ENCODE measurements at places on chromosomes 3 and 15.

GRCh38 chr15:83928392-83928734, 274.4 kb downstream of the ADAMTSL3 start:
- DNase-seq, result no peak

DNA sequence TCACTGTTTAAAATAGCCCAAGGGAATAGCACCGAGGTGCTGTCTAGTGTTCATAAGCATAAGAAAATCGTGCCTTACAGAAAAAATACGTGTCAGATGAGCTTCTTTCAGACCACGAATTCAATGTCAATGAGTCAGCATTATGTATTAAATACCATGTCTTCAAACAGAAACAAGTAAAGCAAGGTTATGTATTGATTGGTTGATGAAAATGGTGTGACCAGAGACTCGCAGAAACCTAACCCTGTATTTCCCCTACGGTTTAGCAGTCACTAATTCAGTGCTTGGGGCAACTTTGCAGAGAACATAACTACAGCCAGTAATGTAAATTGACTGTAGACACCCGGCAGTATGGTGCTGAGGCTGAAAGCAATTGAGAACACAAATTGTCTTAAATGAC, 307.7 kb downstream of the IL5RA start:
- DNase-seq, result no peak

GRCh38 chr3:17074559-17074958, 189.8 kb downstream of the PLCL2 start:
- DNase-seq, result no peak

GRCh38 chr3:4063916-4064574, 239.1 kb upstream of the SETMAR start:
- no peak for DNase-seq

- no peak for DNase-seq
Measured at GRCh38 chr15:65811835-65812234, 19.7 kb upstream of the DENND4A start.

DNA sequence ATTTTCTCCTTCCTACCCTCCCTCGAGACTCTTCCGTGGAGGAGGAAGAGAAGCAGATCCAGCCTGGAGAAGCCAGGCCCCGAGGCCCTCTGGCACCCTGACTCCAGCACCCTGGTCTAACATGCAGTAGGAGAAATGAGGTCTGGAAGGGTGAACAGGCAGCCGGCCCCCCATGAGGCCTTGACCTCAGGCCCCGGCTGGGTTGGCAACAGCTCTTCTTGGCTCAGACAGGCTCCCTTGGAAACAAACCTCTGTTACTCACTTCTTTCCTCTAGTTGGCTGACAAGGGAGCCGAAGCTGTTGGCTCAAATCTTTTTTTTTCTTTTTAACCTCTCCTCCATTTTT, 73.4 kb downstream of the CPN2 start:
- no peak for DNase-seq

DNA sequence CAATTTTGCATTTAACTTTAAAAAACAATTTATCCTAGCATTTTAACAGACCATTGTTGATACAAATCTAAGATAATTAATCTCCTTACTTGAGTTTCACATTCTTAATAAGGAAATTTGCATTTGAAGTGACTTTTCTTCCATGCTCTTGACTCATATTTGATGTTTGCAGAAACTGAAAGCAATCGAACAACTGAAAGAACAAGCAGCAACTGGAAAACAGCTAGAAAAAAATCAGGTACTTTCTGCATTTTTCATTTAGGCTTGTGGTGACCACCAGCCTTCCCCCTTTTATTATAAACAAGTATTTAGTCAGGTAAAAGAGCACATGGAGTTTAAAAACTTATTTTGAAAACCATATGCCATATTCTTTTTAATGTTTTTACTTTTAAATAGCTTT, 20.1 kb upstream of the SELENOT start:
- no peak for DNase-seq

DNA sequence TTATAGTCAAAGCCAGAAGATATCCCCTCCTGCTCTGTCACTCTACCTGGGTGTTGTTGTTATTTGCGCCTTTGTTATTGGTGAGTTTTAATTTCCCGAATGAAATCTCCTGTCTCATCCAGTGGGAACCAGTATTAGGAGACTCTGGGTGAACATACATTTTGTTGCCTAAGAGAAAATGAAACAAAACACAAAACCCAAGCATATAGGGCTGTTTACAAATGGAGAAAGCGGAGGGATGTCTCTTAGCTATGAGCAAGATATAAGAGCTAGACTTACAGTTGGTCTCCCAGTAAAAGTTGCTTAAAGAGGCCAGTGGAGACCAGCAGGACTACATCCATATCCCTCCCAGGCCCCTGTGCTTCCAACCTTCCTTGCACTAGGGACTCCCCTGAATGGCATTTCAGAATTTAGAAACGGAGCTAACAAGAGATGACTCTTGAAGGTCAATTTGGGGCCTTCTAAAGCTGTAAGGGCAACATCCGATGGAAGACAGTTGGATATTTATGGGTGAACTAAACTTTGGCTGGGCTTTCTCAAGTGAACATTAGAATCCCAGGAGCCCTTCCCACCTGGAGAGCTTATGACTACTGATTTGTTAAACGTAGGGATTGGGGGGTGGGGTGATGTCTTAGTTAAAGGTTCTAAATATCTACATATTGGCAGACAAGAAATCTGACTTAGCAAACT, 2.7 kb downstream of the EOMES start:
- DNase-seq, result no peak

GRCh38 chr3:127750226-127751031, 71.9 kb downstream of the MGLL start:
- no peak for DNase-seq

GRCh38 chr3:184360070-184360928, 1.1 kb downstream of the CLCN2 start:
- DNase-seq, result no peak

DNA sequence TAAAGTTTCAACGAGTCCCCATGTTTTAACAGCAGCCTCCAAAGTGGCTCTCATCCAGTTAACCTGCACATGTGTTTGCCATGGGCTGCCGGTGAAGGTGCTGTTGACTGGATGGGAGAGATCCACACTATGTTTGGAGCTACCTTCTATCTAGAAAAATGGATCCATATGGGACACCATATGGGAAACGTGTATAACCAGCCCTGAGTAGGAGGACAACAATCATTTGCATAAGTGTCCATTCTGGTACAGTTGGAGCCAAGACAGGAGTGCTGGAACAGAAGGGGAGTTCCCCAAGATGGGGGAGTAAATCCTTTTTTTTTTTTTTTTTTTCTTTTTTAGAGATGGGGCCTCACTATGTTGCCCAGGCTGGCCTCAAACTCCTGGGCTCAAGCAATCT, 36.6 kb downstream of the MKRN2 start:
- DNase-seq, result no peak

DNA sequence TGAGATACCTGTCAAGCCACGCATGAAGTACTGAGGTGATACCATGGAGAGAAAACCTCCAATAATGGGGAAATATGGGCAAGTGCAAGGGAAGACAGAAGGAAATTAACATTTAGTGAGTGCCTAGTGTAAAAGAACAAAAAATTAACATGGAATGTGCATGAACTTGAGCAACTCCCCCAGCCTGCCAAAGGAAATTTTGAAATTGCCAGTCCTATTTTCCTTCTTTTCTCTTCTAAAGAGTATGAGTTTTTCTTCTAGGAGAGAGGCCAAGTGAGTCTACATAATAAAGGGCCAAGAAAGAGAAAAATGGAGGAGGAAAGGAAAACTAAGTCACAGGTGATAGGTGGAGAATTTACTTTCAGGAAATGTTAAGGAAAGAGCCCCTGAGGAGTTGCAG, 602.4 kb upstream of the MDFIC2 start:
- no peak for DNase-seq

GRCh38 chr3:126684218-126684751, 19.8 kb upstream of the CHCHD6 start:
- no peak for DNase-seq

GRCh38 chr15:61028427-61028826, 200.7 kb downstream of the RORA start:
- no peak for DNase-seq

DNA sequence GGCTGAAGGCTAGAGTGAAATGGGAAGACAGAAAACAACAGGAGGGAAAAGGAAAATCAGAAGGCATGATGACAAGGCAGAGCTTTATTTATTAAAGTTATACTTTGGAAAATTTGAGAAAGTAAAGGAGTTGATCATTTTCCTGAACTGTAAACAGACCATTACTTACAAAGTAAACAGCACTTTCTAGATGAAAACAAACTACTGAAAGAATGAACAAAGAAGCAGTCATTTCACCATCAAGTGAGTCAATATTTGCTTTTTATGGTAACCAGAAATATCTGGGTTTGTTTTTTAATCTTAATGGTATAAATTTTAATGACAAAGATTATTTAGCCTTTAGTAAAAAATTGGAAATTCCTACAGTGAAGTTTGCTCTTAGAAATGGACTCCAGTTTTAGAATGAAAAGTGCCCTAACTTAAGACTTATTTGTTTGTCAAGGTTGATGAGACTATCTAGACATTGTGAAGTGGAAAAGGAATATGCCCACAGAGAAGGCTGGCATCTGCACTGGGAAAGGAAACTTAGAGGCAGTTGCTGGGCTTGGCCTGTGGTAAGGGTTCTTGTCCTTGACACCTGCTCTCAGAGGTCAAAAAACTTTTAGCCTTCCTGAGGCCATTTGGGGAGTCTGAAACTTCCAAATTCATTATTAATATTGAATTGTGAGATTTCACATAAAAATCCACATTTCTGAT, 47.2 kb downstream of the SPTSSB start:
- DNase-seq, result no peak

- no peak for DNase-seq
Measured at GRCh38 chr3:71577011-71577410, 6.5 kb downstream of the FOXP1 start.

DNA sequence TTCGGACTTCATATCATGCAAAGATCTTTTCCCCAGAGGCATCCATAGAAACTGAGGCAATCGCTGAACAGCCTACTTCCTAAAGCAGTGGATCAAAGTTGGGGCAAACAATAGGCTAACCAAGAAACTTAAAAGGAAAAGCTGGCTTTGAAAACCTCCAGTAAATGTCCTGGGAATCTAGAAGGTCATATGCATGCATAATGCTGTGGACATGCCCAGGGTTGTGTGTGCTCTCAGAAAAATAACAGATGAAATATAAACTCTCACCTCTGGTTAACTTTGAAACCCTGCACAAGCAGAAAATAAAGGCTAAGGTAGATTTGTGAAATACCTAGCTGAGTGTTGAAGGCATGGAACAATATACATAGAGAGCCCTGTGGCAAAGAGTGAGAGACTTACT, 96.3 kb downstream of the MYO9A start:
- DNase-seq, result no peak

GRCh38 chr3:45055411-45056143, 29.5 kb downstream of the CLEC3B start:
- no peak for DNase-seq

DNA sequence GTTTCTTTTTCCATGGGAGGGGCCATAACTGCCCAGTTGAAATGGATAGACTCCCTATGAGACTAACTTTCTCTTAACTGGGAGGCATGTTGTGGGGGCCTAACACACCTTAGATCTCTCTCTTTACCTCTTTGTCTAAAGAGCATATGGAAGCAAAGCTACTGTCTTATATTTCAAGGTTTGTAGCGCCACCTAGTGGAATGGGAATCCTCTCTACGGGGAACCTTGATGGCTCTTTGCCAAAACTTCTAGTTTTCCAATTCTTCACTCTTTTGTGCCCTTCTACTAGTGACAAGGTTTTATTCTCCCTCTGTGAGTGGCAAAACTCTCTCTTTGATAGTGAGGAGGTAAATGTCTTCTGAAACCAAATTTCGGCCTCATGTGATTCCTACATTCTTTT, 1030.4 kb upstream of the CADM2 start:
- no peak for DNase-seq

GRCh38 chr3:45611628-45612081, 17.1 kb downstream of the LIMD1 start:
- no peak for DNase-seq

- DNase-seq, result no peak
Measured at GRCh38 chr15:66004618-66005262, 135.4 kb downstream of the RAB11A start.

DNA sequence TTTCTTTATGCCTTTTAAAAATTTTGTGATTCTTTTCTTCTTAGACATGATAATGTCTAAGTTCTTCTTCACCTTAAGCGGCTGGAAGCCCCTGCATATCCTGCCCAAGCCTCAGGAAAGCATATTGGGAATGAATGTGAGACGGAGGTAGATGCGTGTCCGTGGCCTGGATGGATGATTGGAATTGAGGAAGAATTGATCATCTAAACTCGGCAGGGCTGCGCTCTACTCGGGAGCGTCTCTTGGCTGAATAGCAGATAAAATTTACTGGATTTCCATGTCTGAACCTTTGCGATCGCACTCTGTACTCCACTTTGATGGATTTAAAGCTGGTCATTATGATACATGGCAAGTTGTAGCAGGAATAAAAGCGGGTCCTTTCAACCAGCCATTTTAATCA, 406.7 kb upstream of the ONECUT1 start:
- DNase-seq, result no peak

DNA sequence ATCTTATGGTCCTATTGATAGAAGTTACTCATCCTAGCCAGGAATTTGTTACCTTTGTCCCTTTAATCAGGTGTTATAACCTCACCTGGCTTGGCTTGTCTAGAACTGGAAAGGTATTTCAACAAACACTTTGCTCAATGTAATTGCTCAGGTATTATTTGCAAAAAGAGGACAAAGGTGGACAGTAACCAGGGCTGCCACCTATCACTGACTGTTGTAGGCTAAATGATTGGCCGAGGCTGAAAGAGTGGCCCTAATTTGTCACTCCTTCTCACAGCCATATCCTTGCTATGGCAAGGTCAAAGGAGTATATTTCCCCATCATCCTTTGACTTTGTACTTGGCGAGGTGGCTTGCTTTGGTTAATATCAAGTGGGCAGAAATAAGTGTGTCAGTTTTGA, 2.7 kb upstream of the SELENOS start:
- DNase-seq, result no peak

GRCh38 chr15:36658898-36659639, 79.6 kb downstream of the CDIN1 start:
- no peak for DNase-seq

DNA sequence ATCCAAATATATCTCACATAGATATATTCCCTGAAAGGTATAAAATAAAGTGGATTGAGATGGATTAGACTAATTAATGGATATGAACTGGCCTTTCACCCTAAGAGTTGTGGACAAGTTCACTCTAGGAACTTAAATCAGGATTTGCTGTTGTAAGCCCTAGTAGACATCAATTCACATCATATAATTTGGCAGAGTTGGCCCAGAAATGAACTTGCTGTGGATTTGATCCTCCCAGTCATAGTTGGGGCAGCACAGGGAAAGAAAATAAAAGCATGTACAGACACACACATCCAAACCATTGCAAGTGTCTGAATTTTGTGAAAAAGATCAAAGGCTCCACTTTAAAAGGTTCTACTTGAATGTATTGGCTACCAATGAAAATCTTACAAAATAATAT, 734.7 kb upstream of the NR2F2 start:
- no peak for DNase-seq

- no peak for DNase-seq
Measured at GRCh38 chr3:99781761-99782160, 35.9 kb upstream of the CMSS1 start.

Measured in activated CD4-positive, alpha-beta T cell treated with anti-CD3 and anti-CD28 coated beads for 24 hours (primary cell).